ENCODE measurements at places on chromosomes 12 and 14. TPM values are rescaled to one million over a fixed set of nuclear protein-coding genes. Genes with fewer than 3 reads are reported as not detected.

BMAL2 gene
- 1.4 TPM for polyA plus RNA-seq

- peak; percentile 71 for DNase-seq
Observed at GRCh38 chr14:105197211-105197641, 16.1 kb upstream of the NUDT14 start.

DPF3 gene
- 4.6 TPM for polyA plus RNA-seq

- no peak for DNase-seq
Observed at GRCh38 chr14:86865934-86866333, 1127.0 kb downstream of the GALC start.

DNA sequence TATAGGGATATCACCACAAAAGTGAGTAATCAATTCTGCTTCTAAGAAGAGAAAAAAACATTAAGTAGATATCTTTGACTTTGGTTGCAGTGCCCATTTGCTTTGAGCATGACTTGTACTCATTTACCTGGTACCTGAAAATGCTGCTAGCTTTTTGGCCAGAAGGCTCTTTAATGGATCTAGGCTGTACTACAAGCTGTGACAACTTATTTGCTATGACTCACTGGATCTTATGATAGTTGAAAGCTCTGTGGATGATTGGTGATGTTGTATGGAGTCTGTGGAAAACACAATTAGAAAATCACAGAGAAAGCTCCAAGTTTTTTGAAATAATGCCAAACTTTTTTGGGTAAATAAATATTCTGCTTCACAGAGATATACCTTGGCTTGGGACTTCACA, 960.9 kb upstream of the FBXO33 start:
- DNase-seq = no peak

OR6C76 gene
- not detected for polyA plus RNA-seq

GRCh38 chr14:98010784-98011183, 1213.6 kb downstream of the VRK1 start:
- no peak for DNase-seq

DNA sequence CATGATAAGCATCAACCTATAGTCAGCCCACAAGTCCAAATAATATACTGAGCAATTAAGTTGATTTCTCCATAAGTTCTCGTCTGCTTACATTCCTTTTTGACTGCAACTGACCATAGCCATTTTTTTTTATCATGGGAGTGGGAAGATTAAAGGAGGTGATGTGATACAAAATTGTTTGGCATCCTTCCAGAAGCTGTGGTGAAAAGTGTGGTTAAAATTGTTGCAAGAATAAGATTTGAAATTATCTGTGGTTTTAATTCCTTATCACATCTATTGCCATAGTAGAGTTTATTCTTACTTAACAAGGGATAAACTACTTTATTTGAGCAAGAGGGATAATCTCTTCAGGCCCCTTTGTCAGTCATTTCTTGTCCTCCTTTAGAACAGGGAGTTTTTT, 50.7 kb downstream of the LIN52 start:
- DNase-seq = no peak

DNA sequence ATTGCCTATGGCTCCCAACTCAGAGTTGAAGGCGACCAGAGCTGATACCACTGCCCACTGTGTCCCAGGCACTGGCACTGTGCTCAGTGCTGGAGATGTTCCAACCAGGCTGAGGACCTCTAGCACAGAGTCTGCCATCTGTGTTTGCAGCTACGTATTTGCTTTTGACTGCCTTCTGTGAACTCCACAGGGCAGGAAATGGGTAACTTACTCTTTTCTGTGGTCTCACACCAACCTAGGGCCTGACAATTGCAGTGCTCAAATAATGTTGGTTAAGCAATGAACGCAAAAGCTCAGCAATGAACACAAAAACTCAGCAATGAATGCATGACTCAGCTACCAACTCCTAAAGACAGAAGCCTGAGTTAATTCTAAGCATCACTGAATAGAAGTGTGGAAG, 202.8 kb downstream of the NUAK1 start:
- no peak for DNase-seq

Measured in forelimb muscle (tissue), 1 donor.